ENCODE measurements at places on chromosomes 3 and 15.

- no peak for DNase-seq
Measured at GRCh38 chr3:54538346-54538745, 389.5 kb downstream of the LRTM1 start.

DNA sequence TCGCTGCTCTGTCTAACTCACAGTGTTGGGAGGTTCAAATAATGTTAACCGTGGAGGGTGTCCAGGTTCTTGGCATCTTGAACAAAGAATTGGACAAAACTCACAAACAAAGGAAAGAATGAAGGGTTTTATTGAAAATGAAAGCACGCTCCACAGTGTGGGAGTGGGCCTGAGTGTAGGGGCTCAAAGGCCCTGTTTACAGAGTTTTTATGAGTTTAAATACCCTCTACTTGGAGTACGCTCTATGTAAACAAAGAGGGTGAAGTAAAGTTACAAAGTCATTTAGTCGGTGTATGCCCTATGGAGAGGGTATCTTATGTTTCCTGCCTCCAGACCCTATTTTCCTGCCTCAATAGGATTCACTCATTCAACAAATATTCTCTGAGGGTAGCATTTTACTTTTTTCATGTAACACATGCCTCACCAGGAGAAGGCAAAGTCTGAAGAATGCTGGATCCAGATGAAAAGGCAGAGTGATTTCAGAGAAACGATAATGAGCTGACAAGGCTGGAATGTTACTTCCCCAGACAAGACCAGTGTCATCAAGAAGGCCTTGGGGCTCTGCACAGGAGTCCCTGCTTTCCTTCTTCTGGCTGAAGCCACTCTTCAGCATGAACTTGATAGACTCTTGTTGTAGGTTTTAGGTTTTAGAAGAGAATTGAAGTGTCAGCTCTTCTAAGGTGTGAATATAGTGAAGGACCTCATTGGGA lies 163.6 kb downstream of the FAM43A start:
- no peak for DNase-seq

DNA sequence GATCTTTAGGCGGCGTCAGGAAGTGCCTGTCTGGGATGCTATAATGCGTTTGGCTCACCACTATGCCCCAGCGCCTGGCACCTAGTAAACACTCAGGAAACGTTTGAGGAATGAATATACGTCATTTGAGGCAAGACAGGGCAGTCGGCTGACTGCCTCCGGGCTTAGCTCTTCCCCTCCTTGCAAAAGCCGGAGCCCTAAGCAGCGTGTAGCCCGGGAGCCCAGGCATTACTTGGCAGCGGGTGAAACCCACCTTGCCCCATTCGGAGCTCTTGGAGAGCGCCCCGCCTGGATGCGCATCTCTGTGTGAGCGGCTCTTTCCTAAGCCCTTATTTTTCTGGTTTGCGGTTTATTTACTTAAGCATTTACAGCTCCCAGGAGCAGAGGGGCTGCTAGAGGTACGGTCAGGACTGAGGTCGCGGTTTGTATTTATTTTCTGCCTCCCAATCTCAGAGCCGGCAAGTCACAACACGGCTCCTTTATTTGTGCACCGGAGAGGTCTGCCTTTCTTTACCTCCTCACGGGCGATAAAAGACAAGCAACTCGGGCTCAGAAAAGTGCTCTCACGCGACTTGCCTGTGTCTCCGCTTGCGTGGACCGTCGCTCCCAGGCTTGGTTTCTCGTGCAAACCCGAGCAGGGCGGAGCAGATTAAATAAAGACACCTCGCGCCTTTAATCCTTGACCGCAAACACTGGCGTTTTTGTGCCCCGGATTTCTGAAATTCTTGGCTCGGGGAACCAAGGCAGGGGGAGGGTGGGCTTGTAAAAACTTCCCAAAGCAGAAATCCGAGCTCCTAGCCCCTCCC lies 737 bp upstream of the ITPR1 start:
- no peak for DNase-seq

DNA sequence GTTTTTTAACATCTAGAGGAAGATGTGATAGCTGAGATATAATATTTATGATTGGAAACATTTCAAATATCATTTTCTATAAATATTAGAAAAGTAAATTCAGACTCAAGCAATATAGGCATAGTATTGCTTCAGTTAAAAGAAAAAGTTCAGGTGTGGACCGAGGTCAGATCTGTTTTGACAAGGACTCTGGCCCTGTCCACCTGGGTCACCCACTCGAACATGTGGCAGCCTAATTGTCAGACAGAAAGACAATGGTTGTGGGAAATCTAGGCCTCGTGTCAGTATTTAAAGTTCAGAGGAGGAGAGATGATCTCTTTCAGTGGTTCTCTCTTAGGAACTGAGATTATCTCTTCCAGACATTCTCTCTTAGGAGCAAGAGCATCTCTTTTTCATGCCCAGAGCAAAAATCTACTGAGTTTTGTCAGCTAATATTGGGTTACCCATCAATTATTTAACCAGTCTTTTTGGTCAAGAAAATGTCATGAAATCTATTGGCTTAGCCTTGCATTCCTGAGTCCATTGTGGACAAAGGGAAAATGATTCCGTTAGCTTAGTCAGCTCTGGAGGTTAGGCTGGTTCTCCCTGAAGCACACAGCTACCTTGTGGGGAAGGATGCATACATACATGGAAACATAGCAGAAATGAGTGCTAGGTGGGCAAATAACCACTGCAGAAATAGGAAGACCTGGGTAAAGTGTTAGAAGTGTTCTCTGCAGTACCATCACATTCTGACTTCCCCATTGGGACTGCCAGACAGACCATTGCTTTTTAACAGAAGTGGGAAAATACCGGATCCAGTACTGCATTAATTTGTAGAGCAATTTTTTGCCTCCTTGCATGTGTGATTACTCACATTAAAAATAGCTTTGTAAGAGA lies 343.3 kb downstream of the GRM7 start:
- no peak for DNase-seq

- no peak for DNase-seq
Measured at GRCh38 chr3:181711325-181712135, at the start of gene SOX2. TSS of gene SOX2 (plus strand) at chr3:181711925. CDS start at chr3:181712361, 436 bp downstream.

DNA sequence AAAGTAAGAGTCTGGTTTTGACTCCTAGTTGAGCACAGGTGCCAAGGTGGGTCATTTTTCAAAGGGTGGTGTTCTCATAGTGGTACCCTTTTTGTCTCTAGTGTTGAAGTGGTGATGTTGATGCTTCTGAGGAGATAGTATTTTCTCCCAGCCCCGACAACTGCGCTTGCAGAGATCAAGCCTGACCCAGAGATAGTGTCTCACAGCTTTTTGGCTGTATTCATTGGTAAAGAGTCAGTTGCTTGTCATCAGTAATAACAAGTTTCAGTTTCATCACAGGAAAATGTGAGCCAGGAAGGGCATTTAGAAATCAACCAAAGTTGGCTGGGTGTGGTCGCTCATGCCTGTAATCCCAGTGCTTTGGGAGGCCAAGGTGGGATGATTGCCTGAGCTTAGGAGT lies 139.3 kb downstream of the NFKBIZ start:
- DNase-seq, result no peak

DNA sequence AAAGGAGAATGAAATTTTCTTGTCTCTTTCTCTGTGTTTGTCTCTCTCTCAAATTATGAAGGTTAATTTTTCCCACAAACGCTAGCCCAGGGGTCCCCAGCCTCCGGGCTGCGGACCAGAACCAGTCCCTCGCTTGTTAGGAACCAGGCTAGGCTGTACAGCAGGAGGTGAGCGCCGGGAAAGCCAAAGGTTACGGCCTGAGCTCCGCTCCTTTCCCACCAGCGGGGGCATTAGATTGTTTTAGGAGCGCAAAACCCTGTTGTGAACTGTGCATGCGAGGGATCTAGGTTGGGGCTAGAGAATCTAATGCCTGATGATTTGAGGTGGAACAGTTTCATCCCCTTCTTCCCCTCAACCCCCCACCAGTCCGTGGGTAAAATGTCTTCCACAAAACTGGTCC lies 74.7 kb upstream of the ZNF385D start:
- DNase-seq, result no peak
